ENCODE measurements at places on chromosomes 6 and 20.

DNA sequence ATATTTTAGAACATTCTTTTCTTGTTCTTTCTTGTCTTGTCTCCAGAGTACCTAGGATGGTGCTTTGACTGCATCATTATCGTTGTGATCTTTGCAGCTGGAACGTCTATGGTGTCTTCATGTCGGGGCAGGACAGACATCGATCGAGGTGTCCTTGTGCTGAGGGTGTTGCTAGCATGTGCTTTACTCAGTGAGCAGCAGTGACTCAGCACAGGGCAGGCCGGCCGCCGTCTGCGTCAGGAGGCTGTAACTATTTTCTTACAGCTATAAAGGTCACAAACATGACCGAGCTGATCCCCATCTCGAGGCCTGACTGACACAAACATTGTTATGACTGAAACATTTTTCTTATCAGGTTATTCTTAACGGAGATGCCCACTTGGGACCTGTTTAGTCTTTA, 14.9 kb upstream of the CTCFL start:
- DNase-seq = no peak

DNA sequence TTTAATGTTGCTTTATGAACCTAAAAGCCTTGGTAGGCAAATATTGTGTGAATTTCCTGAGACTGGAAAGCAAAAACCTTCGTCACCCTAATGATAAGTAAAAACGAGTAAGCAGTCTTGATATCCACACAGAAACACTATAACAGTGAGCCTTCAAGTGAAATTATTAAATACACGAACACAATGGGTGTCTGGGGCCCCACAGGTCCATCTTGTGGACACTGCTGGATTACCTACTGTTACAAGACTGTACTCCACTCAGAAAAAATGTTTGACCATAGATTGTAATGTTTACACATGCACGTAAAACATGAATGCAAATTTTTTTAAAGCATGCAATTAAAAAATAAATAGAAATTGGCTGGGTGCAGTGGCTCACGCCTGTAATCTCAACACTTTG, 466.9 kb downstream of the CD83 start:
- DNase-seq = no peak

- no peak for DNase-seq
Measured at GRCh38 chr20:13877793-13878192, 93.0 kb downstream of the NDUFAF5 start.

DNA sequence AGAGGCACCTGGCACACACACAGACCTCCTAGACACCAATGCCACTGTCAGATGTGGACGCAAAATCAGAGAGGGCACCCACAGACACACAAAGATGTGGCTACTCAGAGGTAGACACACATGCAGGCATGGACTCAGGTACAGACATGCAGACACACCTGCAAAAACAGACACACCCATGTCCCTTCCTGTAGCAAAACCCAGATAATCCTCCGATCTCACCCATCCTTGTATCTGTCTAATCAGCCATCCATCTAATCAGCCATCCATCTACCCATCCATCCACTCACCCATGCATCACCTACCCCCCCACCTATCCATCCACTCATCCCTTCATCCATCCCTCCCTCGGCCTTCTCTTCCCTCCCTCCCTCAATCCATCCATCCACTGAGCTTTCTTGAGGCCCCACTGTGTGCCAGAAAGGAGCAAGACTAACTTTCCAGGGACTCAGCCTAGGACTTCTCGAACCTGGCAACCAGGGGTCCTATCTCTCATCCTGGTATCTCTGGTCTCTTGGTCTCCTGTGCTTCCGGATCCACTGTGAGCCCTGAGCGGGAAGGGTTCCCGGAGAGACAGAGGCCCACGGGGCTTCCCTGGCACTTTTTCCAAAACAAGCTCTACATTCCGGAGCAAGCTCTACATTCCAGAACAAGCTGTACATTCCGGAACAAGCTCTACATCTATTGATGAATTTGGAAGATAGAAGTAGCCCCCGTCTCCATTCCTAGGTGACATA, 1.1 kb upstream of the TGM2 start:
- no peak for DNase-seq

- no peak for DNase-seq
Measured at GRCh38 chr6:135053406-135053805, 1.2 kb downstream of the HBS1L start.
